Neural cell (in vitro differentiated cells): ENCODE measurements at places on chromosomes 3 and 15. TPM values are rescaled to one million over a fixed set of nuclear protein-coding genes. Genes with fewer than 3 reads are reported as not detected.

RAF1 gene
- polyA plus RNA-seq: 212 and 215 TPM in 2 replicates

MKRN2OS gene
- polyA plus RNA-seq: 0.36 TPM in 1 of 2 replicates, not detected in the other

FEZF2 gene
- polyA plus RNA-seq: 0.47 TPM in 1 of 2 replicates, not detected in the other

CCR3 gene
- polyA plus RNA-seq: not detected in 2 replicates

FOXL2NB gene
- polyA plus RNA-seq: not detected in 2 replicates

SLC24A5 gene
- 0.76 and 0.78 TPM in 2 replicates for polyA plus RNA-seq

ACTC1 gene
- polyA plus RNA-seq: not detected in 2 replicates

TRAT1 gene
- polyA plus RNA-seq: 0.90 TPM in 1 of 2 replicates, not detected in the other

CTXN2 gene
- 0.54 and 0.69 TPM in 2 replicates for polyA plus RNA-seq

APBA2 gene
- polyA plus RNA-seq: 134 and 159 TPM in 2 replicates

GRAMD2A gene
- 1.9 and 3.2 TPM in 2 replicates for polyA plus RNA-seq

TEX264 gene
- polyA plus RNA-seq: 33.0 and 35.4 TPM in 2 replicates

CP gene
- polyA plus RNA-seq: not detected in 2 replicates

SPATA16 gene
- polyA plus RNA-seq: not detected in 2 replicates

IL5RA gene
- polyA plus RNA-seq: 0.10 TPM in 1 of 2 replicates, not detected in the other

ANKRD34C gene
- not detected in 2 replicates for polyA plus RNA-seq

TGM5 gene
- not detected in 2 replicates for polyA plus RNA-seq

TLR9 gene
- polyA plus RNA-seq: not detected in 2 replicates

SEMA7A gene
- polyA plus RNA-seq: 28.8 and 31.7 TPM in 2 replicates

GOLGA6L4 gene
- 7.4 and 8.4 TPM in 2 replicates for polyA plus RNA-seq

TMC3 gene
- polyA plus RNA-seq: not detected in 2 replicates

TUSC7 gene
- not detected in 2 replicates for polyA plus RNA-seq

APOD gene
- not detected in 2 replicates for polyA plus RNA-seq

CSNK1G1 gene
- polyA plus RNA-seq: 18.9 and 19.6 TPM in 2 replicates

SEMA3F gene
- 17.0 and 20.4 TPM in 2 replicates for polyA plus RNA-seq

SLC28A2 gene
- polyA plus RNA-seq: not detected in 2 replicates

MESP2 gene
- polyA plus RNA-seq: not detected in 2 replicates

SUCNR1 gene
- not detected in 2 replicates for polyA plus RNA-seq

POPDC2 gene
- 3.4 and 10.3 TPM in 2 replicates for polyA plus RNA-seq

GMNC gene
- 0.48 TPM in 1 of 2 replicates, not detected in the other for polyA plus RNA-seq

DUOX2 gene
- not detected in 2 replicates for polyA plus RNA-seq

CPNE4 gene
- 0.12 and 0.59 TPM in 2 replicates for polyA plus RNA-seq

ACKR2 gene
- polyA plus RNA-seq: not detected in 2 replicates

PCCB gene
- polyA plus RNA-seq: 18.3 and 26.9 TPM in 2 replicates

NR2E3 gene
- not detected in 2 replicates for polyA plus RNA-seq

CYP1A2 gene
- not detected in 2 replicates for polyA plus RNA-seq

ACY1 gene
- polyA plus RNA-seq: 14.4 and 17.9 TPM in 2 replicates

ERC2 gene
- 57.5 and 60.4 TPM in 2 replicates for polyA plus RNA-seq

SST gene
- 9.7 and 12.1 TPM in 2 replicates for polyA plus RNA-seq

TM4SF1 gene
- polyA plus RNA-seq: 0.81 and 2.2 TPM in 2 replicates

MYL3 gene
- 2.1 TPM in 1 of 2 replicates, not detected in the other for polyA plus RNA-seq

SLCO2A1 gene
- polyA plus RNA-seq: not detected in 2 replicates

SLC2A2 gene
- polyA plus RNA-seq: not detected in 2 replicates

SLC28A1 gene
- not detected in 2 replicates for polyA plus RNA-seq

GNAT1 gene
- polyA plus RNA-seq: not detected in 2 replicates

CFAP91 gene
- polyA plus RNA-seq: 12.5 and 14.2 TPM in 2 replicates

SPTBN5 gene
- polyA plus RNA-seq: 0.01 and 0.04 TPM in 2 replicates
